ENCODE measurements at places on chromosomes 3 and 15.

GRCh38 chr3:176950743-176951142 is 246.5 kb downstream of the TBL1XR1 start:
- no peak for DNase-seq

GRCh38 chr15:36622197-36622795 is 42.9 kb downstream of the CDIN1 start:
- DNase-seq, result no peak

DNA sequence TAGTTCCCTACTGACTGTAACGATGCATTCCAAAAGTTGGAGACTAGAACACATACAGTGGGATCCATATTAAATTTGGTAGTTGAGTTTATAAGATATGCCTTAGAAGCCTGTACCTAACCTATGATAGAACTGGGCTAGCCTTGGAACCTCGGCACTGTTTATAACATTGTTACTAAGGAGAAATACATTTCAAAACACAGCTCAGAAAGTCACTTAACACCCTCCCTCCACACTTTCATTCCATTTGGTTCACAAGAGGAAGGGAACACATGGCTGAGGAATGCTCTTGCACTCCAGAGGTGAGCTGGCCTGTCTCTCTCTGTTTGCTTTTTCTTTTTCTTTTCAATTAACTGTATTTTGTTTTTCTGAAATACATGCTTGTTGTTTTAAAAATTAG is 48.7 kb upstream of the TSC22D2 start:
- DNase-seq, result no peak

DNA sequence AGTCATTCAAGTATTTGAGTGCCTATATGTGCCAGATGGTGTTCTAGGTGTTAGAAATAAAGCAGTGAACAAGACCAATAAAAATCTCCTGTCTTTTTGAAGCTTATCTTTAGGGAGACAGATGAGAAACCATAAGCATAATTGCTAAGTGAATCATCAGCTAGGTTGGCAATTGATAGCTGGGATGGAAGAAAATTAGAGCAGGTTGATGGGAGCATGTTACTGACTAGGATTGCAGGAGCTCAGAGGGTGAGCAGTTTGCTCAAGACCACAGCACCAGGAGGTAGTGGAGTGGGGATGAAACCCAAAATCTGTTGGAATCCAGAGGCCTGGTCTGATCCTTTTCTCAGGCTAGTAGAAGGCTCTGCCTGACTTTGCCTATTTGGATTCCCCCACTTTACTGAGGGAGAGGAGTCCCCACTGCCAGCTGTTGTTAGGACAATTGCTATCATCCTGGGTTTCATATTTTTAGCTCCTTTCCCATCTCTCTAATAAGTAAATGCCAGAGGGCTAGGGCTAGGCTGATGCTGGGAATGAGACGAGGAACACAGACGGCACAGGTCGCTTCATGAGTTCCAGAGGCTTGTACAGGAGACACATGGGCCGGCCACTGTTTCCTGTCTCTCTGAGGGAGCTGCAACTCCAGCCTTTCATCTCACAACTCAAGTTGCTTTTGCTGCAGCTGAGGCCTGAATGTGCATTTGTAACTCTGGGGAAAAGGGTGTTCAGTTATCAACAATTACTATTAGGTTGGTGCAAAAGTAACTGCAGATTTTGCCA is 102.9 kb downstream of the CACNA1D start:
- DNase-seq, result peak; percentile 17

- no peak for DNase-seq
Measured at GRCh38 chr15:50127255-50127777, 8.3 kb upstream of the ATP8B4 start.

- no peak for DNase-seq
Measured at GRCh38 chr3:66644549-66644948, 143.7 kb upstream of the LRIG1 start.

DNA sequence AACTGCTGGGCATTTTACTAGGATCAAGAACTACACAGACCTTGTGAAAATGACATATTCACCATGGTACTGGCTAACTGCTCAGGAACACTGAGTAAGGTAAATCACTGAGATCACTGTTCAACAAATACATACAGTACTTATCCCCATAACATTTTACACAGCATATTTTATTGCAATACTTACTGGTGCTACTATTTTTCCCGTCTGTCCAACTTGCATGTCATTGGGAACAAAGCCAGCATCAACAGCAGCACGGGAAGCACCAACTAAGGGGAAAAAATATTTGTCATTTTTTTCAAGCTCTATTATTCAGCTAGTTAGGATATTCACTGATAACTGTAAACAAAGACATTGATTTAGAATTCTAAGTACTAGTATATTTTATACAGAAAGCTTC is 37.0 kb downstream of the ETFA start:
- no peak for DNase-seq

All from coronary artery (tissue), 2 donors.